ENCODE measurements at places on chromosomes 12 and 14.

DNA sequence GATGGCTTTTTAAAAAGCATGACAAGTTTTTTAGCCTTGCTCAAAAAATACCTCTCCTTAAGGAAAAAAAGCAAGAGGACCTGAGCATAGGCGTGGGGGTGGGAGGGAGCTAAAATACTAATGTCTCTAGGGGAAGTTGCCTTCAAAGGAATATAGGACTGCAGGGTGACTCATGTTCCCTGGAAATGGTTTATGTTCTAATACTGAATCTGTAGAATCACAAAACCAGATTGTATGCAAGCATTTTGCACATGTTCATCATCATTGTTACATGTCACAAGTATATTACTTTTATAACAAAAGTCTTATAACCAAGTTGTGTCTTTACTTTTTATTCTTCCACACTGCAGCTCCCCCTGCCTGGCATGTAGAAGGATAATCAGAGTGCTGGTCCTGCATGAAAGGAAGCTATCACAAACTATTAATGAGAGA, 36.6 kb downstream of the GPR135 start:
- no peak for DNase-seq

DNA sequence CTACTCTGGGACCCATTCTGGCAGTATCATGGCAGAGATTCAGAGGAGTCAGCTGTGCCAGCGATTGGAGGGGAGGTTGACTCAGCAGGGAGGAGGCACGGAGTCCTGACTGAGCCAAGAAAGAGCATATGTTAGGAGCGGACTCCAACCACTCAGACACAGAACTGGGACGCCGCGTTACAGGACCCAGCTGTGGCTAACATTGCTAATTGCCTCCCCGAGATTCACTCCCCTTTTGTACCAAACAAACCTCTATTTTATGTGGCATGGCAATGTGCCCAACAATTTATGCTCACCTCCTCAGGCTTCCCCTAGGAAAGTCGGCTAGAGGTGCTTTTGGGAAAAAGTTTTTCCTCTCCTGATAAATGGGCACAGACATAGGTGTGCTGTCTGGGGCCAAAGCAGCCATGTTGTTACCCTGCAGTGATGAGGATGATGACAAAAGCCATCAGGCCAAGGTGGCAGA, 15.2 kb upstream of the CLIP1 start:
- no peak for DNase-seq

DNA sequence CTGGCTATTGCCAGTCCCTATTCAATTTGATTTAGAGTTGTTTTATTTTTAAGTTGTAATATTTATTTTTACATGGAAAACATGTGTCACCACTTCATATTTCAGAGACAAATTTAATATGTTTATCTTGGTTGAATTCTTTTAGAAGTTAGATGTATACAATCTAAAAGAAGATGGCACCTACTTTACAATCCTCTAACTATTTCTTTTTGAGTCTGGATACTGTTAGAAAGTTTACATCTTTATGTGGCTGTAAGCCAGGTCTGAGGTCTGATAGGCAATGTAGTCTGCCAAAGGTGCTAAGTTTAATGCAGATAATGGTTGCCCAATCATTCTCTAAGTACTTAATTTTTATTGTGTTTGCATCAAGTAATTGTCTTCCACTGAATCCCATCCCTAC, 7.2 kb upstream of the LMO3 start:
- DNase-seq, result no peak

- DNase-seq, result no peak
Measured at GRCh38 chr14:103109535-103110441, 13.5 kb upstream of the TNFAIP2 start.

DNA sequence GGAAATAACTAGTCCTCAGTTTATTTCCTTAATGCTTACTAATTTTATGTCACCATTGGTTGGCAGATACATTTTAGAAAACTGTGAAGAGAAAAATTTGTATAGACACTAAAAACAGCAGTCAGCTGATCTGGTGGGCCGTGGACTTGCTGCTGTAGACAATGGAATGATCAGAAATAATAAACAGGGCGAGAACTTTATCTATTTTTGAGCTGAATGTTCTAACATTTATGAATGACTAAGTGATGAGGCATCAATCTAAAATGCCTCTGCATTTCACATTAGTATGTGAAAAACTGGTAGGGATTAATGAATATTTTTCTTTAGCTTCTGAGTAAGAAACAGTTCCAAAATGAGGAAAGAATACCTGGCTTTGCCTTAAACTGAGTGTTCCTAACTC, 24.8 kb upstream of the PKP2 start:
- DNase-seq, result no peak

GRCh38 chr14:103124501-103125001, 1.3 kb downstream of the TNFAIP2 start:
- DNase-seq, result no peak

DNA sequence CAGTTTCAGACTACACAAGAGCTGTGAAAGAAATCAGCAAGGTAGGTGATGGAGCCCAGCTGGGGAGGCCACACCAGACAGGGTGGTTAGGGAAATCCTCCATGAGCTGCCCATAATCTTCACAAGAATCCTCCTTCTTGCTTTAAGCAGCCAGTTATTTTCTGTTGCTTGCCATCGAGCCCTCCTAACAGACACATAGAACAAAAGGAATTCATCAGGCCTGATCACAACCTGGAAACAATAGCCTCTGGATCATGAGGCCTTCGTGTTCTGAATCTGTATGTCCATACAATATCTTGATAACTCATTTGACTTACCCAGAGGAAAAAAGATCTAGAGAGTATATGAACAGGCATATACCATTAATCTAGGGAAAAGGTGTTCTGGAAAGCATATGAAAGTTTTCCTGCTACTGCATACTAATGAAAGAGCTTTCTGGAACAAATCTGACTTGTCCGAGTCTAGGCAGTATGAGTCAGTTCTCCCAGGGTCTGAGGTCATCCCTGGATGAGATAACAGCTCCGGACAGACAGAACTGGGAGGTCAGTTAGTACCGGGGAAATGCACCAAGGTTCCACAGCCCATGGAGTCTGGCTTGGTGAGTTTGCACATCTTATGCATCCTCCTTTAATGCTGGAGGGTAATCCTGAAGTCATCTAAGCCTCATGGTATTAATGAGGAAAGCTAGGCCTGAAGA, 52.8 kb upstream of the ELK3 start:
- no peak for DNase-seq

- DNase-seq, result no peak
Measured at GRCh38 chr14:88829685-88830302, 5.3 kb downstream of the TTC8 start.

DNA sequence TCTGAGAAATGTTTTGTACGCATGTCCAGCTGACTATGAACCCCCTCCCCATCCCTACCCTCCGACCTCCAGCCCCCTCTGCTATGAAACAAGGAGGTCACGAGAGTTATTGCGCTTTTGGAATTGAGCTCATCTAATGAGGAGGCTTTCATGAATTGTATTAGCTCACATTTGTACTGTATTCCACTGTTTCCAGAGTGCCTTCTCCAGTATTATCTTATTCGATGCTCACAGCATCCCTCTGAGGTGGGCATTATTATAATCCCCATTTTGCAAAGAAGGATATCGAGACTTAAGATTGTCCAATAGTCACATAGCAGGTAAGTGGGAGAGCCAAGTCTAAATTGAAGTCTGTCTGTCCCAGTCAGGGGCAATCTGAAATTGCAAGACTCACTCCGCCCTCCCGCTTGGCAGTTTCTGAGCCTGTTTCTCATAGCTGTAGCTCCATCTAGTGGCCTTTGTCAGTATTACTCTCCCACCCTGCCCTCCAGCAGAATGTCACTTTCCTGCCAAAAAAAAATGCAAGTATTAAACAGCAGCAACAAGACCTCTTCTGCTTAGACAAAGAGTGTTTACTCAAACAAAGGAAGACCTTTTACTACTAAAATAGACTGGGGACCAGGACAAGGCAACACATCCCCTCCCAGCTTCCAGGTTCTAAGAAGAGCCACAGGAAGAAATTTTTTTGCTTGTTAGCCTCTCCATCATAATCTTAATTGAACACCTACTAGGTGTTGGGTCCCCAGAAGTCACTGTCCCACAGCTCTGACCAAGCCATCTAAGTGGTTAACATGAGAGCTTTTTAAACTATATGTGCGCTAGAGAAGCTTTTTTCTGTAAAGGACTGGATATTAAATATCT, 48.6 kb upstream of the TMEM233 start:
- DNase-seq, result peak; percentile 70

GRCh38 chr12:95838125-95838524, 20.6 kb upstream of the SNRPF start:
- DNase-seq, result no peak

GRCh38 chr14:68951035-68951797, 27.9 kb downstream of the ACTN1 start:
- no peak for DNase-seq

DNA sequence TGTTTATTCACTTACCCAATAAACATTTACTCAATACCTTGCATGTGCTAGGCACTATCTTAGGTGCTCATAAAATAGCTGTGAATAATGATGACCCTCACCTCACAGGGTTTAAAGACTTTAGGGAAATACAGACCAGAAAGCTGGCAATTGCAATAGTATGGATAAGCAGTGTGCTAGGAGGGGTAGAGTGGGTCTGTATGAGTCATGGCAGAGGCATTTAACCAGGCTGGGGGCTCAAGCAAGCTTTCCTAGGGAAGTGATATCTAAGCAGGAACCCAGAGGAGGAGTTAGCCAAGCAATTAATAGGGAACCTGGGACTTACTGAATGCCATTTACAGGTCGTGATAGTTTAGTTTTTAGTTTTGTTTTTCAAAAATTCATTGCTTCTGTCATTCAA, 123.9 kb upstream of the CCDC198 start:
- DNase-seq, result no peak

GRCh38 chr12:39227218-39227617, 215.7 kb downstream of the KIF21A start:
- no peak for DNase-seq

DNA sequence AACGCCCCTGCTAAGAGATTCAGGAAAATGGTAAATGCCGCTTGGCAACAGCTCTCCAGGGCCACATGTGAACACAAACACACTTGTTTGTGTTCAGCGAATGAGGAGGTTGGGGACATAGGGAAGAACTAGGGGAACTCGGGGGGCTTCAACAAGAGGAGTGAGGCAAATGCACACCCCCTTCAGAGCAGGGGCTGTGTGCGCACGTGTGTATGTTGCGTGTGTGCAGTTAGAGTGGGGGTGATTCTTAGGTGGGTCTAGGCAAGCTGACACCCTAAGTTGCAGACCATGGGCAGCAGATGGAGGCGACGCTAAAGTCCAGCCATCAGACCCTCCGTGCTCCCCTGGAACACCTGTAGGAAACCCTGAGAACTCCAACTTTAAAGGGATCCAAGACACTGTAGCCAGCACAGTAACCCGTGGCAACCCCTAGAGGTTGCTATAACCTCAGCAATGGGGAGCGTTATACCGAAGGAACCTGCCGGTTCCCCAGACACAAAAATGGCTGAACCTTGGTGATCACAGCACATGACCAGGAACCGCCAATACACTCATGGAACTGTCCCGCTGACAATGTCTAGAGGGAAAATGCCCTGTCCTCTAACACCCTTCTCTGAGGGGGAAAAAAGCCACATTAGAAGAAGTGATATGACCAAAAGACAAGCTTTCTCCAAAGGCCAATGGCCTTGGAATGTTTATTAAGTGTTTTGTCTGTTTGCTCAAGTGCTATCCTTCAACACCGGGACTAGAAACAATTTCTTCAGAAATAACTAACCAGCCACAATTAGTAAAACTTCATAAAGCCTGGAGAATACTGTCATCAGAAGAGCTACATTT, 86.5 kb upstream of the CEP83 start:
- no peak for DNase-seq

DNA sequence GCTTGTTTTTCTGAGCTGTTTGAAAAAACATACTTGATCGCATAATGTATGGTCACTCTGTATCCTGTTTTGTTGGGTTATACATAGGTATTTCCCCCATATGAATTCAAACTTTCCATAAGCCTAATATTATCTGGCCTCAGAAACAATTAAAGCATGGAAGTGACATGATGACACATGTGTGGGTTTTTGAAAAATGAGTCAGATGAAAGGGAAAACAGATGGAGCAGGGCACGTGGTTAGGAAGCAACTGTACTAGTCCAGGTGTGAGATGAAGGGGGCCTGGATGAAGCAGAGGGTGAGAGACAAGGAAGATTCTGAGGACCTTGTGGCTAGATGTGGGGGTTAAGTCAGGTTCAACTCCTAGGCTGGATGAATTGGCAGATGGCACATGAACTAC, 92.7 kb upstream of the DNM1L start:
- DNase-seq, result no peak

GRCh38 chr12:57815177-57816000, 3.1 kb downstream of the AVIL start:
- no peak for DNase-seq

- DNase-seq, result no peak
Measured at GRCh38 chr12:132415327-132416120, 74.4 kb upstream of the FBRSL1 start.

- no peak for DNase-seq
Measured at GRCh38 chr12:127342861-127343260, 924.1 kb upstream of the TMEM132C start.

- no peak for DNase-seq
Measured at GRCh38 chr12:13289653-13290289, 93.2 kb downstream of the EMP1 start.

DNA sequence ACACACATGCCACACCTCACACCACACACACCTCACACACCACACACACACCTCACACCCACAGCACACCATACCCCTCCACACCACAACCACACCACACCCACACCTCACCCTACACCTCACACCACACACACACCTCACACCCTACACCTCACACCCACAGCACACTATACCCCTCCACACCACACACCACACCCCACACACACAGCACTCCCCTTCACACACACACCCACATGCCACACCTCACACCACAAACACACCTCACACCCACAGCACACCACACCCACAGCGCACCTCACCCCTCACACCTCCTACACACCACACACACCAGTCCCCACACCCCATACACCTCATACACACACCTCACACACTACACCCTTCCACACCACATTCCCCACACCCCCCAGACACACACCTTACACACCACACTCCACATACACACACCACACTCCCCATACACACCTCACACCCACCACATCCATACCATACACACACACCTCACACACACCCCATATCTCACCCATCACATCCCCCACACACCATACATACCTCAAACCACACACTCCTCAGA, 80.0 kb downstream of the ACTN1 start:
- no peak for DNase-seq

DNA sequence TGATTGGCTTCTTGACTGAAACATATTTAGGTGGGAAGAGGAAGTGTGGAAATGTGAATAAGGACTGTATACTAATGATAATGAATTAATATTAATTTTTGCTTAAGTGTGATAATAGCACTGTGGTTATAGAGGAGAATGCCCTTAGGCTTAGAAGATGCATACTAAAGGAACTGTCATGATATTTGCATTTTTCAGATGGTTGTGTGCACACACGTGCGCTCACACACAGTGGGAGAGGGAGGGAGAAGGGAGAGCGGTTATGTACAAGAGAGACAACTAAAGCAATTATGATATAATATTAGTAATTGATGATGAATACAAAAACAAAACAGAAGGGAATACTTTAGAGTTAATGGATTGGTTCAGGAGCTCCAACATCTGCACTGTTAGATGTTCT, 54.2 kb downstream of the RCOR1 start:
- no peak for DNase-seq
